Stimulated activated CD4-positive, alpha-beta T cell treated with anti-CD3 and anti-CD28 coated beads, Interleukin-15, amount 100 ng/mL, for 48 hours (primary cell): ENCODE measurements at places on chromosomes 11 and 22.

GRCh38 chr22:29786031-29786430, 18.9 kb downstream of the UQCR10 start:
- no peak for DNase-seq

GRCh38 chr11:87451395-87451794, 413.7 kb downstream of the TMEM135 start:
- DNase-seq: no peak

- DNase-seq: no peak
Measured at GRCh38 chr11:78370406-78371172, 47.0 kb downstream of the GAB2 start.

DNA sequence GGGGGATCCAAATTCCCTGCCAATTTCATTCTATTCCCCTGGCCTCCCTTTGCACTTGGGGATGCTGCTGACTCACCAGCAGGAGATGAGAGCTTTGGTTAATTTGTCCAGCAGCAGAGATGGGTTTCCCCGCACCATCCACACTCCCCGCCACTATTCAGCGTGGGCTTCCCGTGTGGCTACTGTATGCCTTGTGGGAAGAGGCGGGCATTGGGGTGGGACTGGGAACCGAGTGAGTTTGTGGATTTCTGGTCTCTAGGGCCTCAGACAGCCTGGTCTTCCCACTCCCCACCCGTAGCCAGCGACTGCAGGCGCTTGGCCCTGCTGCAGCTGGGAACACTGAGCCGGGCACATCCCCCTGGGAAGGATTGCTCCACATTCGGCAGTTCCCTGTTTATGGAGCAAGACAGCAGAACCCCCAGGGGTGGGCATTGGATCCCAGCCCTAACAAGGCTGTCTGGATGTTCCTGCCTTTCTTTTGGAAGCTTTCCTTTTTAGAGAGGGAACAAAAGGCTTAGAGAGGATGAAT, 23.4 kb downstream of the KIAA1671 start:
- no peak for DNase-seq

DNA sequence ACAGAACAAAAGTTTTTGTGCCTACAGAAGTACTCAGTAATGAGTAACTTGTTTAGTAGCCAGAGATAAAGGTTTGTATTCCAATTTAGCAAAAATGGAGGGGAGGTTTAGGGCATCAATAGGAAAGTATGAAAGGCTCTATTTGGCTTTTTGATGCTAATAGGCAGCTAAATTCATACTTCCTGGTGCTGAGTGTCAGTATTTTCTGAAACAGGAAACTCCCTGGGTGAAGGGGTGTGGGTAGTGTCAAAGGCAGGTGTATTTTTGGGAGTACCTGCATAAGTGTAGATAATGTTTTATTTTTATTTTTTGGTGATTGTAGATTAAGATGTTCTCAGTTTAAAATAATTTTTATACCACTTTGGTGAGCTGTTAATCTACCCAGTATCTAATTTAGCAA, 29.3 kb upstream of the MMP7 start:
- no peak for DNase-seq

DNA sequence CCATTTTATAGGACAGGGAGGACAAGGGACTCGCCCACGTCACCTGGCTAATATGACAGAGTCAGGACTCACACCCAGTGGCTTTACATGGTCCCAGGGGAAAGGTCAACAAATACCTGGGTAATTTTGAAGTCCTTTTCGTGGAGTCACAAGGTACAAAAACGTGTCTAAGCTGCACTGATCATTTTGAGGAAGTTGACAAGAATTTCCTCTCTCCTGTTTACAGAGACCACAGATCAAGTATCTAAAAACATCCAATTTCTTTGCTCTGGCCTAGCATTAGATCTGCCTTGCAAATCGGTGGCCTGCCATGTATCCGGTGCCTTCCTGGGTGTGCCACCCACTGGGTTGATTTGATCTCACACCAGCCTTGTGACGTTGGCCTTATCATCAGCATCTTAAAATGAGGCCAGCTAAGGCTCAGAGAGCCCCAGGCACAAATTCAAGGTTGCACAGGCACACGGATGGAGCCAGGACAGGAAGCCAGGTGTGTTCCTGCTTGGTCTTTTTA, 17.6 kb downstream of the GDPD5 start:
- DNase-seq: no peak

DNA sequence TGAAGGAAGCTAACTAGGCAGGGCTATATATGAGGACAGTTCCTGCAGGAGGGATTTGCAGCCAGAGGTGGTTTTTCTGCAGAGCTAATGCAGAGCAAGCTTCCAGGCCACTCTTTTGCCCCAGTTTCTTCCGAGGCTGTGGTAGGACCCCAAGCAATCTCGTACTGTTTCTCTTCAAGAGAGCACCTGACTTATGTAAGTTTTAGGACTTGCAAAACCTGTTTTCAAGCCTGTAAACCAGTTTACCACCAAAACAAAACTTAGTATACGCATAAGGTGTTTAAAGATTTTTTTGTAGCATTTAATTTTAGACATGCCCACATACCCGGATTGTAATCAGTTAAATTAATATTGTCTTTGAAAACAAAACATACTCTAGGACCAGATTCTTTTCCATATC, 7.7 kb upstream of the APLP2 start:
- no peak for DNase-seq

- no peak for DNase-seq
Measured at GRCh38 chr22:35728639-35729308, 11.1 kb downstream of the APOL5 start.
